Renal cortical epithelial cell (primary cell): ENCODE measurements at places on chromosomes 12 and 14.

DNA sequence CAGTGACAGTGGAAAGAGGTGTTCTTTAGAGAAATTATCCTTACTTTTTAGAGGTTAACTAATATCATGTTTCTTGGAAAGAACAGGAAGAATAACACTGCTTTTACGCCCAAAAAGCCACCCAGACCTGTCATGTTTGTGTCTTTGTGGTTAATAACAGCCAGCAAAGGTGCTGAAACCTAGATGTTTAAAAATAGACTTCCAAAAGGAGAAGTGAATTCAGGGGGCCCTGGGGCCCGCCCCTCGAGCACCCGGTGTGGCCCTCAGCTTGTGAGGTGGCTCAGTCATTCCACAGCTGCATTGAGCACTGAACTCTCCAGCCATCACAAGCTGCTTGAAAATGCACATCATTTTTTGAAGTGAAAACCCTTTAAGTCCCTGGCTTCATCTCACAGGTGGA is 20.8 kb upstream of the AMN start:
- DNase-seq = no peak

DNA sequence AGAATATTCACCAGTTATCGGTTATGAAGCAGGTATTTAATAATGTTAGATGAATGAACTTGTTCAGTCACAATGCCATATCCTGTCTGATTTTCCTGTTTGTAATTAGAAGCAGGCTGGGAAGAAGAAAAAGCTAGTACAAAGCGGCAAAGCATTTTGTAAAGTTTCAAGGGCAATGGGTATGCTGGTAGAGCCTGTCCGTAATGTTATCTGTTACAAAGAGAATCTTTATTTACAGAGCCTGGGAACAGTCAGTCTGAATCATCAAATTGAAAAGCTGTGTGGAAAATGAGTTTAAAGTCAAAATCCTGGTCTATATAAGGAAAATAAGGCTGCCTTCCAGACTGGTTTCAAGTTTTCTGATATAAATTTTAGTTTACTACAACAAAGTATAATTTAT is 40.5 kb downstream of the PARP11 start:
- DNase-seq = no peak

DNA sequence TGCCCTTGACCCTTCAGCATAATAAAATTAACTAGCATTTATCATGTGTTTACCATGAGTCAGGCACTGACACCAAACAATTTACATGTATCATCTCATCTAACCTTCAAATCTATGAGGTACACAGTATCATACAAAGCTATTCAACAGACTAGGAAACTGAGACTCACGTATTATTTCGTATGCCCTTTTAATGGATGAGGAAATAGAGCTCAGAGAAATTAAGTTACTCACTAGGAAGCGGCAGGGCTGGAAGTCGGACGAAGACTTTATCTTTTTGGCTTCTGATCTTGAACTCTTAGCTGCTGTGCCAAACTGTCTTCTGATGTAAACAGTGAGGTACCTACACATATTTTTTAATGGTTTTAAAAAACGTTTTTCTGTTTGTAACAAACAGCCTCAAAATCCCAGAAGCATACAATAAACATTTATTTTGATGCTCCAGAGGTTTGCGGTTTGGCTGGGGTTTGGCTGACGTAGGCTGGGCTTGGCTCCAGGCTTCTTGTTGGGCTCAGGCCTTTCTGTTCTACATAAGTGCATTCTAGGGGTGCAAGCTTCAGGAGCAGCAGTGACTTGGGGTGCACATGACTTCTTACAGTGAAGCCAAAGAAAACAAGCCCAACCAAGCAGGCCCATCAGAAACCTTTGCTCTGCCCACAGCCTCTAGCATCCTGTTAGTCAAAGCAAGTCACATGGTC is 184.7 kb downstream of the TBX5 start:
- no peak for DNase-seq

- DNase-seq = no peak
Measured at GRCh38 chr14:69023035-69023434, 43.9 kb upstream of the ACTN1 start.

DNA sequence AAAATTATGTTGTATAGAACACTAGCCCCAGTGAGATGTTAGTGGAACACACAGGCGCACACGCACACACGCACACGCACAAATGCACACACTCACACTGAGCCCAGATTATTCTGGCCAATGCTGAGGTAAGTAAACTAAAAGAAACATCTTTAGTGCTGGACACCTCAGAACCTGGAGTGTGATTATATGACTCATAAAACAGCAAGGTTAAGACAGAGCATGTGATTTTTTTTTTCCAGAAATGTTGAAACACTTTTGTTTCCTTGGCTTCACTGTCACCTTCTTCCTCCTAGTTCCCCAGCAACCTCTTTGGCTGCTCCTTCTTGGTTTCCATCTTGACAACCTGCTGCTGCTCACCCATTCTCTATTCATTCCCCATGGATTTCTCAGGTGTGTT is 141.0 kb upstream of the ALG10B start:
- DNase-seq = peak; percentile 95

- DNase-seq = no peak
Measured at GRCh38 chr12:52524241-52524897, 4.2 kb upstream of the KRT5 start.

DNA sequence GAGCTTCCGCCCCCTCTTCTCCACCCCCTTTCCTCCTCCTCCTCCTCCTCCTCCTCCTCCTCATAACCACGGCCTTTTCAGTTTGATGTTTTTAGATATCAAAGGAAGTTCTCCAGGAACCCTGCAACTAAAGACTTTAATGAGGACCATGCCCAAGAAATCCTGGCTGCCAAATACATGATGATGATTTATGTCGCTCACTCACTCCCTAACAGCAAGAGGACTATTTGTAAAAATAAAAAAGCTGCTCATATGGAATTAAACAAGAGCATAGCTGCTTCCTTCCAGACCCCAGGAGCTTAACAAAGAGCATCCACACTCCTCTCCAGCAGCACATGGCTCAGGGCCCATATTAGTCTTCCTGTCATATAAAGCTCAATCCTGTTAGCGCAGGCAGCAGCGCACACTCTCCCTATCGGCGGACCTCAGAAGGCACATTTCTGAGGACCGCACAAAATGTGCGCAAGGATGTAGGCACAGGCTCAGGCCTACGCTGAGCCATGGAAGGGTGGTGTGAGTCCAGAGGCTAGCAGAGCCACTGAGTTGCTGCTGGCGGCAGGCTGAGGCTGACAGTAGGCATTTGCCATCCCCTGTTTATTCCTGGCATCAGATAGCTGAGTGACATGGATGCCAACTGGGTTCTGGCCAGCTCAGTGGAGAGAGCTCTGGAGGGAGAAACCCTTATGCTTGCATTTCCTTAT is 232.8 kb downstream of the MSRB3 start:
- DNase-seq = no peak

GRCh38 chr14:54659365-54659764 is 92.4 kb downstream of the SAMD4A start:
- DNase-seq = no peak

GRCh38 chr14:57122129-57122528 is 146.6 kb downstream of the EXOC5 start:
- DNase-seq = no peak

DNA sequence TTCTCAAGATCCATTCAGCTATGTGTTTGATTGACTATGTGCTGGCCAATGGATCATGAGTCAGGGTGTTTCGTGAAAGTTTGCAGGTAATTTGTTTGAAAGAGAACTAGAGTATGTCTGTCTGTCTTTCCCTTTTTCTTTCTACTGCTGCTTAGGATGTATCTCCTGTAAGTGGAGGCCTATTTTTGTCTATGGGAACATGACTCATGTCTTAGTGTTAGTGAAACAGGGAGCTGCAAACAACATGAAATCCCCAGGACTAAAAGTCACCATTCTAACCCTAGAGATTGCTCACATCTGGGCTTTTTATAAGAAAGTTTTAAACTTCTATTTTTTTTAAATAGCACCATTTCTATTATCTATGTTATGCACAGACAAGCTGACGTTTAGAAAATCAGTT is 333.0 kb downstream of the CCER1 start:
- DNase-seq = peak; percentile 55

DNA sequence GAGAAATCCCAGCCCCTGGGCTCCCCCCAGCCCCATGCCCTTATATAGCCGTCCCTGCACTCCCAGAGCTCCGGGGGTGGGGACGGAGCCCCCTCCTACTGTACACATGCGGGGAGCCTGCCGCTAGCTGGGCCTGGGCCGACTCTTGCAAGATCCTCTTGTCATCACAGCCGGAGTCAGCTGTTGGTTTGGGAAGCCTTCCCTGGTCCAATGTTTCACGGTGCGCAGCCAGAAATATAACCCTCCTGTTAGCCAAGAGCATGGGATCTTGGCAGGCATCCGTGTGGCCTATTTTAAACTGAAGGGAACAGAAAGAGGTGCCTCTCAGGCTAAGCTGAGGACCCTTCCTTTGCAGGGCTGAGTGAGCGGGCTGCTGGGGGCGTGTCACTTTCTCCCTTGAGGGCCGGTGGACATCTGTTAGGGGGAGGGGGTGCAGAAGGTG is 175.3 kb downstream of the TSPAN9 start:
- DNase-seq = no peak

DNA sequence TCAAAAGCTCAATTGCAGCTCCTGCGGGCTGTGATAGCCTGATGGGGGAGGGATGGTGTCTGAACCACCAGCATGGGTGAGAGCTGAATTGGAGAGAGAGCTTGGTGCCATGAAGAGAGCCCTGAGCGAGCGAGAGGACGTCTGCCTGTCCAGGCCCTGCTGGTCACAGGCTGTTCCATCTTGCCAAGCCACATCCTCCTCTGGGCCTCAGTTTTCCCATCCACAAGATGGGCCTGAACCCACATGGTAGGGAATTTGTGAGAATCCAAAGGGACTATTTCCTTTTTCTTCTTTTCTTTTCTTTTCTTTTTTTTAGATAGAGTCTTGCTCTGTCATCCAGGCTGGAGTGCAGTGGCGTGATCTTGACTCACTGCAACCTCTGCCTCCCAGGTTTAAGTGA is 276.4 kb downstream of the VRK1 start:
- DNase-seq = no peak

DNA sequence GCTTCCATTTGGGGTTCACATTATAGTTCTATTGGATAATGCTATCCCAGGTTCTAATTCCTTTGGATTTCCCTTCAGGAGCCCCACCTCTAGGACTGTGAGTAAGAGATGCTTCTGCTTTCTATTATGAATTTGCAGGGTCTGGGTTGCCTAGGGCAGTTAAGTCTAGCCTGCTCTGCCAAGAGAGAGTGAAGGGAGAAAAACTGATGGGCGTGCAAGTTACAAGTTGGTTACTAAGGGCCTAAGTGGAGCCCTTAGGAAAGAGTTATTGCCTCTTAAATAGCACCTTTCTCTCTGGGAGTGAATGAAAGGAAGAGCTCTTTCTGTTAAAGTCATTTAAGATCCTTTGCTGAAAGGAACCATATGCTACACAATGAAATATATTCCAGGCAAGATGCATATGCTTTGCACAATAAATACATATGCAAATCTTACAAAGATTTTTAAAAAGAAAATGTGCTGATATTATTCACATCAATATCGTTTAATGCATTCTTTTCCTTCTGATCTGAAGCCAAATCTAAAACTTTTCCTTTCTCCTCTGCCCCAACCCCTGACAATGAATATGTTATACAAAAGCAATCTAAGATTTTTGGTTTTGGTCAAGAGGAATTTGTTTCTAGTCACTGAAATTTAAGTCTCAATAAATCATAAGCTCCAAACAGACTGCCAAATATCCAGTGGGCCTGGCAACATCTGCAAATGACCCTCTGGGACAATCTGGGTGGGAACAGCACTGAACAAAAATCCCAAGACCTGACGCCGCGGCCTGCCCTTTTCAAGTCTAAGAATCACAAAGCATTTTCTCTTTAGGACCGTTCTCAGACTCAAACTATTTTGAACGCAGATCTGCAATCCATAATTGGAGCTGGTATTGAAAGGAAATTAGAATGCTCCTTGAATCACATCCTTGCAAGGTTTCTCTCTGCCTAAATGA is 586.7 kb downstream of the ETNK1 start:
- DNase-seq = no peak

DNA sequence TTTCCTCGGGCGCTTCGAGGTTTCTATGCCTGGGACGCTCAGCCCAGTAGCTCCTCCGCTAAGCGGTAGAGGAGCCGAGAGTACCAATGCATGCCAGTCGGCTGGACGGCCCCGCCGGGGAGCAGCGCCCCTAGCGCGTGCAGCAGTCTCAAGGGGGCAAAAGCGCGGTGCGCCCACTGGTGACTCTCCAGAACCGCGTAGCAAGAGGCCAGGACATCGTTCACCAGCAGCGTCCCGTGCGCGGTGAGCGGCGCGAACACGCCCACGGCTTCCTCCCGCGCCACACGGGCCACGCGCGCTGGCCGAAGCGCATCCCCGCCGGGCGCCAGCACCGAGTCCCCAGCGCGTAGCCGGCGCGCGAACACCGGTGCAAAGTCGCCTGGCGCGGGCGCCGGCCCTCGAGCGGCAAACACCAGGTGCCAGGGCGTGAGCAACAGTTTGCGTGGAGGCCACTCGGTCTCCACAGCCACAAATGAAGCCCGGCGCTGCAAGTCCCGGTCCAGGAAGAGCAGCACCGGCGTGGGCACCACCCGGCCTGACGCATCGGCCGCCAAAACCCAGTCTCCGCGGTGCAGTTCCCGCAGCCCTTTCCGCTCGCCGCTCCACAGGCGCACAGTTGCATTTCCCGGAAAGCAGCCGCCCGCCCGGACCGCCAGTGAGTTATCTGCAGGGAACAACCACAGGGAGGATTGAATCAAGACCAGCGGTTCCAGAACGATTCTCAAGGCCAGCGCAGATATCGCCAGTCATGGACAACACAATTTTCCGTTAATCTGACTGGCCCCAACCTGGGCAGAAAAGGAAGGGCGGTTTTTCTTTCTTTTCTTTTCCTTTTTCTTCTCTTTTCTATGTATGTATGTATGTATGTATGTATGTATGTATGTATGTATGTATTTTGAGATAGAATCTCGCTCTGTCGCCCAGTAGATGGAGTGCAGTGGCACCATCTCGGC is 4.5 kb downstream of the DHH start:
- no peak for DNase-seq

DNA sequence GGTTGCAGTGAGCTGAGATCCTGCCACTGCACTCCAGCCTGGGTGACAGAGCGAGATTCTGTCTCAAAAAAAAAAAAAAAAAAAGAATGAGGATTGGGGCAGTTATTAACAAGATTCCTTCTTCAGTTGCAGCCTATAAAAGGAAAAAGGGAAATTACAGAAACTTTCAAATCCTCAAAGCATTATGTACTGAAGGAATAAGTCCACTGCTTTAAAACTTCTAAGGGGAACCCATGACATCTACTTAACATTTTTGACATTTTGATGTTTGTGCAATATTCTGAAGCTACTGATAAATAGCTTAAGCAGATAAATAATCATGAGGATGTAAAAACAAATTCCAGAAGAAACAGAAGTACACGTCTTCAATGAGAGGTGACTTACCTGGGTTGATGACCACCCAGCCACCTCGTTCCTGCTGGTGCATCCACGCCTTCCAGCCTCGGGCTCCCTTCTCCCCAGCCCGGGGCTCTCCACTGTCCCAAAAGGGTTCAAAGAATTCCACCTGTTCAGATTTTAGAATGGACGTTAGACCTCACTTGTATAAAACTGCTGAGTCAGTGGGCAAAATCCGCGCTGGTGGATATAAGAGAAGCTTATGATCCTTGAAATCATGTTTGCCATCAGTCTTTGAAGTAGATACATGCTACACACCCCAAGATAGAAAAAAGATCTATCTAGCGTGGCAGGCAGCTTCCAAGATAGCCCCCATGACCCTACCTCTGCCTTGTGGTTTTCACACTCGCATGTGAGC is 33.7 kb downstream of the NRDE2 start:
- DNase-seq = no peak
